ENCODE measurements at places on chromosomes 16 and 17.

DNA sequence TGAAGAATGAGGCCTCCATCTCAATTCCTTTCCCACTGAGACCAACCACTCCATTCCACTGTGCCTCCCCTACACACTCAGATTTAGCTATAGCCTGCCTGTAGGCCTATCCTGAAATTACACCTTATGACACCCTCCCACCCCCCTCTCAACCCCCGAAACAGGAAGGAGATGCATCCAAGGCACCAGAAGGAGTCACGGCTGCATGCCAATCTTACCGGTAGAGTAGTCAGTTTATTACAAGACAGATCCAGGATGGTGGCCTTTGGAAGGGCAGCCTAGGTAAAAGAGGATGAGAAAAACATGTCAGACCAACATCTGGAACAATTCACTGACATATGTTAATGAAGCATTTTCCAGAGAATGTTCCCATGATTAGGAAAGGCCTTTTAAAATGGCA is 2.6 kb downstream of the LRRC59 start:
- no peak for DNase-seq

- DNase-seq, result no peak
These were observed 880 bp downstream of the SARM1 start for GRCh38 chr17:28372203-28372944.

- DNase-seq, result no peak
These were observed 2.3 kb downstream of the PIEZO1 start for GRCh38 chr16:88782454-88783390.

GRCh38 chr17:59542960-59543635 is 22.3 kb upstream of the DHX40 start:
- DNase-seq, result no peak

DNA sequence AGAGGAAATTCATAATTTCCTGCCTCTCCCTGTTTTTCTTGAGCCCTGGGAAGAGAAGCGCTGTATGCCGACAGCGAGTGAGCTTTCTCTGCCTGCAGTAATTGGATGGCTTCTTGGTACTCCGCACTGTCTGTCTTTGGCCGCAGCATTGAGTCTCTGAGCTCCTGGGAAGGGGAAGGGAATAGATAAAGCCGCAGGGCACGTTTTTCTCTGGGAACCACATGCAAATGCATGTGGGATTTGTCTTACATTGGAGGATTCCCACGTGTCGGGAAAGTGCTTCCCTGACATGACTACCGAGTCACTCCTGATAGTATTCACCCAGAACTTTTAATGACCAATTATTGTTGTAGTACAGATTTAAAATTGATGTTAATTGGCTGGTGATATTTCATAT is 385.9 kb downstream of the CPPED1 start:
- no peak for DNase-seq

DNA sequence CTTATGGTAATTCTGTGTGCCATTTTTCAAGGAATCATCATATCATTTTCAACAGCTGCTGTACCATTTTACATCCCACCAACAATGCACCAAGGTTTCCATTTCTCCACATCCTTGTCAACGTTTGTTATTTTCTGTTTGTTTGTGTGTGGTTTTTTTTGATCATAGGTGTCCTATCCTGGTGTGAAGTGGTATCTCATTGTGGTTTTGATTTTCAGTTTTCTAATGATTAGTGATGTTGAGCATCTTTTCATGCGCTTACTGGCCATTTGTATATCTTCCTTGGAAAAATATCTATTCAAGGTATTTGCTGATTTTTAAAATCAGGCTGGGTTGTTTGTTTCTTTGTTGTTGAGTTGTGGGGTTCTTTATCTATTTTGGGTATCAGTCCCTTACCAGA is 15.0 kb downstream of the CHD9 start:
- DNase-seq, result no peak

- peak; percentile 69 for DNase-seq
These were observed 438 bp downstream of the GRN start for GRCh38 chr17:44345454-44346026.

- no peak for DNase-seq
These were observed 17.4 kb upstream of the ZC3H18 start for GRCh38 chr16:88552815-88553214.

DNA sequence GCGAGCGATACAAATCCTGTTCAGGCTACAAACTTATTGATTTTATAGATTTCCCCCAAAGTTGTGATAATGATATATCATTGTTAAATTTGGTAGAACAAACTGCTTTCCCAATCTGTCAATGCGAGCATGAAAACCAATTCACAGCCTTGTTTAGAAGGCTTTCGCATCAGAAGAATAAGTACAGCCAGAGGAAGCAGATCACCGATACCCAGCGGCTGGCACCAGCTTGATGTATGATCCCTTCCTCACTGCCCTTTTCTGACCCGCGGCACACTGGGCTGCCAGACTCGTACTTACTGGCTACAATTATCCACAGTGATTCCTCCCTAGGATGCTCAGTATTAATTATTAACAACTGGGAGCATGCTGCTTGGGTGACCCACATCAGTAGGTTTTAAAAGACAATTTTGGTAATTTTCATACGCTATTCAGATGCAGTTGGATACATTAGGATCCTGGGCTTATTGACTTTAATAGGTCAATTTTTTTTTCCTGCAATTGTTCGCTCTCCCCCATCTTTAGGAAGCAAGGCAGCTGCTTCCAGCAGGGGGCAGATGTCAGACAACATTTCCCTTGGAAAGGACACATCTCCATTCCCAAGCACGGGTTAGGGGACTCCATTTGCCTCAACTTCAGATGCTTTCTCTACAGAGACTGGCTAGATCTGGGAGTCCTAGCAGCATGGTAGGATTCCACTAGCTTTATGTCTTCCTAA is 582.7 kb upstream of the PSMD7 start:
- DNase-seq, result peak; percentile 65

GRCh38 chr17:78111016-78111726 is 17.4 kb downstream of the TMC6 start:
- no peak for DNase-seq

DNA sequence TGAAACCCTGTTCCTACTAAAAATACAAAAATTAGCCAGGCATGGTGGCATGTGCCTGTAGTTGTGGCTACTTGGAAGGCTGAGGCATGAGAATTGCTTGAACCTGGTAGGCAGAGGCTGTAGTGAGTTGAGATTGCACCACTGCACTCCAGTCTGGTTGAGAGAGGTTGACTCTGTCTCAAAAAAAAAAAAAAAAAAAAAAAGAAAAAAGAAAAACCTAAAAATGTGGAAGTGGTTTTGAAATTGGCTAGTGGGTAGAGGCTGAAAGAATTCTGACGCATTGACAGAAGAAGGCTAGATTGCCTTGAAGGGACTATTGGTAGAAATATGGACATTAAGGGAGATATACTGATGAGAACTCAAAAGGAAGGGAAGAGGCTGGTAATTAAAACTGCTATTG is 33.6 kb upstream of the CPPED1 start:
- no peak for DNase-seq

GRCh38 chr17:7912927-7913524 is 3.1 kb downstream of the RNF227 start:
- peak; percentile 31 for DNase-seq

DNA sequence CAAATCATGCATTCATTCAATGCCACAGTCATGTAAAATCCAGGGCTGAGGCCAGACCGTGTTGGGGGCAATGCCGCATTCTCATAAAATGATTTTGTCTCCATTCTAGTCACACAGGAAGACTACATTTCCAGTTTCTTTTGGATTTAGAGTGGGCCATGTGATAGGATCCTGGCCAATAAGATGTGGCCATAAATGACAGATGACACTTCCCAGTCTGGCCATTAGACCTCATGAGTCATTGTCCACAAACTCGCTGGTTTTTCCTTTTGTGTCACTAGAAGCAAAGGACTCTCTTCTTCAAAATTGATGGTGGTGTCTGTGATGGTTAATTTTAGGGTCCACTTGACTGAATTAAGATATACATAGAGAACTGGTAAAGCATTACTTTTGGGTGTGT is 352.3 kb downstream of the UTP18 start:
- DNase-seq, result no peak

GRCh38 chr17:737561-738113 is 5.2 kb downstream of the TLCD3A start:
- no peak for DNase-seq

DNA sequence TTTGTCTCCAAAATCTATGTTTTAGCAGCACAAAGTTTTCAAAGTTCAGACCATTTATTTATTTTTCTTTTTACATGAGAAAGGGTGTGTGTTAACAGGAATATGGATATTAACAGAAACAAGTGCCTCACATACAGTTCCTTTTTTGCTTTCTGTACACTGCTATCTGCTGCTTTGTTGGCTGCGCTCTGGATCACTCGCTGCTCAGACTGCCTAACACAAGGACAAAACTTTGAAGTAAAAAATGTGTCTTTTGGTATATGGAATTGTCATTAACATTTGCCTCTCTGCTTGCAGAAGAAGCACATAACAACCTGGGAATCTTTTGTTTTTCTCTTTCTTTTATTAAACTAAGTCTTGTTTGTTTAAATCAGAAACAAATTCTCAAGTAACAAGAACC is 262.8 kb downstream of the ZFHX3 start:
- no peak for DNase-seq

DNA sequence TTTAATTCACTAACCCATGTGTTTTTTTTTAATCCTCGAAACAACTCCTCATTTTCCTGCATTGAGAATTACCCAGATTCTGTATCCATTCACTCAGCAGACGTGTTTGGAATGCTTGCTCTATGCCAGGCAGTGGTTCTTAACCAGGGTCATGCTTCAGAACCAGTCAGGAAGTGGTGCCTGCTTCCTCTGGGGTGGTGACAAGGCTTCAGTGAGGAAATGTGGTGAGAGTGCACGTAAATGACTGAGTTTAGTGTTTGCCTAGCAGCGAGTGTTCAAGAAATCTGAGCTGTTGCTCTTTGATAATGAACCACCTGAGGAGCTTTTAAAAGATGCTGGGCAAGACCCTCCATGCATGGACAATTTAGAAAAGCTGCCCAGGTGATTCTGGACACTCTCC is 9.9 kb downstream of the ZFP90 start:
- no peak for DNase-seq

DNA sequence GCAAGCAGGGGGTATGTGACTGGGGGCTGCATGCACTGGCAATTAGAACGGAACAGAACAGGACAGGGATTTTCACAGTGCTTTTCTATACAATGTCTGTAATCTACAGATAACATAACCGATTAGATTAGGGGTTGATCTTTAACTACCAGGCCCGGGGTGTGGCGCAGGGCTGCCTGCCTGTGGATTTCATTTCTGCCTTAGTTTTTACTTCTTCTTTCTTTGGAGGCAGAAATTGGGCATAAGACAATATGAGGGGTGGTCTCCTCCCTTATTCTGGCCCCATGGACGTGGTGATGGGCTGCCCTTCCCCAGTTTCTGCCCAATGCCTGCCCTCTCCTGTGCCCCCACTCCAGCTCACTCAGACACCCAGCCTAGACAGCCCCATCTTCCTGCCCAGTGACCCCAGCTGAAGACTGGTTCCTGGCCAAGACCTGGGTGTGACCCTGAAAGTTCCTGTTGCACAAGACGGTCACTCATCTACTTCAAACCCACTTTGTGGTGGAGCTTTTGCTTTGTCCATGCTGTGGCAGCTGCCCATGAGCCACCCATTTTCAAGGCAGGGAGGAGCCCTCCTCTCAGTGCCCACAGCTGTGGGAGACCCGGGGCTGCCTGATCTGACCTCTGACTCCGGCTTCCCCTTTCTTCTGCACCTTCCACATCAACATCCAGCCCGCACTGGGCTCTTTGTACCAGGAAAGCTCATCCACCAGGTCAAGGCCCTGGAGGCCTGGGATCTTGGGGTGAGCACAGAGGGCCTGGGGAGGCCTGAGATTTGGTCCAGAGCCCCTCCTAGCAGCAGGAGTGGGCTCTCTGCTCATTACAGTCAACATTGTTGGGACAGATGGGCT is 18.6 kb downstream of the ALOX12B start:
- DNase-seq, result no peak

DNA sequence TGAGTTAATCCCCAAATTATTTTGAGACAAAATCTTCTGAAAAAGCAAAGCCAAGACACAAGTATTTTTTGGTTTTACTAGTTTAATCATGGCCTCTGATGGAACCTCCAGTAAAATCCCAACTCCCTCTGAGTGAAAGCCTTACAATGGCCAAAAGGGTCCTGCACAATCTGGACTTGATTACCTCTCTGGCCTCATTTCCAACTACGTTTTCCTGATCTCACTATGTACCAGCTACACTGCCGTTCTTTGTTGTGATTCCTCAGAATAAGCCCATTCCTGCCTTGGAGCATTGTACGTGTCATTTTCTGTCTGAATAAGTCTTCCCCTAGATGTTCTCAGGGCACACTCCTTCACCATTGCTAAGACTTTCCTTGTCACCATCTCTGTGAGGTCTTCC is 37.3 kb downstream of the SPOP start:
- no peak for DNase-seq

DNA sequence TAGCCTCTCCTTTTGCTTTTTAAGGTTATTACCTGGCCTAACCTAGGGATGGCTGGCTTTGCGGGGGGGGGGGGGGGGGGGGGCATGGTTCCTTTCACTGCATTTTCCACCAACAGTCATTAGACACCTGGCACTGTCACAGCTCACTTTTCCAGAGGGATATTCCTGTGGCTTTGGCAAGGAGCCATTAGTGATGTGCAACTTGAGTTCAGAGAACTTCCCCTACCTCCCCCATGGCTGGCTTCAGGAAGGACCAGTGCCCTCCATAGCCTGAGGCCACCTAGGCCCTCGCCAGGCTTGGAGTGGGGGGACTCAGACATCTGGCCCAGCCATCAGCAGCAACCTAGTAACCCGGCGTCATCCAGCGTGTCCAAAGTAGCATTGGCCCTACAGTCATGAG is 234.6 kb downstream of the CPPED1 start:
- no peak for DNase-seq

DNA sequence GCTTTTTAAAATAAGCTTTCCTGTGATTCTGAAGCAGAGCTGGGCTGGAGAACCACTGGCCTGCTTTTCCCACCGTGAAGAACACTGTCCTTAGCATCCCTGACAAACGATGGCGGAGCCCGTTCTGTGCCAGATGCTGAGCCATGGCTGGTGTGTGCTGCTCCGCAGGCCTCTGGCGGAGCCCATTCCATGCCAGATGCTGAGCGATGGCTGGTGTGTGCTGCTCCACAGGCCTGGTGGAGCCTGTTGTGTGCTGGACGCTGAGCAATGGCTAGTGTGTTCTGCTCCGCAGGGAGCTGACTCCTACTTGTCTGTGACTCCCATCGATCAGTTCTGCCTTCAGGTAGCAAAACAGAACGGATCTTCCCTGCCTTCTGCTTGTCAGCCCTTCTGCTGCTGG is 4.3 kb downstream of the ENDOV start:
- no peak for DNase-seq

- no peak for DNase-seq
These were observed 59.0 kb downstream of the KPNA2 start for GRCh38 chr17:68094481-68095078.

- DNase-seq, result peak; percentile 90
These were observed 16.5 kb downstream of the CCDC102A start for GRCh38 chr16:57519796-57520360.

DNA sequence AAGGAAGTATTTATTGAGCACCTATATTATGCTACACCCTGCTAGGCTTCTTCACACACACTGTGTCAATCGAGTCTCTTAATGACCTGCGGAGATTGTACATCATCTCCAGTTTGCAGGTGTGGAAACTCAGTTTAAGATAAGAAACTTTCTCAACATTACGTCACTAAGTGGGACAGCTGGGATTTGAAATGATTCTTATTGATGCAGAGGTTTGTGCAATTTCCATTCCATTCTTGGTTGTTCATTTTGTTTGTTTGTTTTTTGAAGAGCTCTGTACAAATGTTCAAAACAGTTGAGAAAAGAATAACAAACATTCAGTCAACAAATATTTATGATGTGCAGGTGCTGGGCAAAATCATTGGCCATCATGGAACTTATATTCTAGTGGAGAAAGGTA is 84.8 kb downstream of the MAP2K6 start:
- no peak for DNase-seq

GRCh38 chr16:51168755-51169154 is 17.7 kb upstream of the SALL1 start:
- no peak for DNase-seq
